ENCODE measurements at places on chromosomes 6 and 20.

GRCh38 chr6:141309295-141309694, 823.4 kb upstream of the GJE1 start:
- DNase-seq, result no peak

DNA sequence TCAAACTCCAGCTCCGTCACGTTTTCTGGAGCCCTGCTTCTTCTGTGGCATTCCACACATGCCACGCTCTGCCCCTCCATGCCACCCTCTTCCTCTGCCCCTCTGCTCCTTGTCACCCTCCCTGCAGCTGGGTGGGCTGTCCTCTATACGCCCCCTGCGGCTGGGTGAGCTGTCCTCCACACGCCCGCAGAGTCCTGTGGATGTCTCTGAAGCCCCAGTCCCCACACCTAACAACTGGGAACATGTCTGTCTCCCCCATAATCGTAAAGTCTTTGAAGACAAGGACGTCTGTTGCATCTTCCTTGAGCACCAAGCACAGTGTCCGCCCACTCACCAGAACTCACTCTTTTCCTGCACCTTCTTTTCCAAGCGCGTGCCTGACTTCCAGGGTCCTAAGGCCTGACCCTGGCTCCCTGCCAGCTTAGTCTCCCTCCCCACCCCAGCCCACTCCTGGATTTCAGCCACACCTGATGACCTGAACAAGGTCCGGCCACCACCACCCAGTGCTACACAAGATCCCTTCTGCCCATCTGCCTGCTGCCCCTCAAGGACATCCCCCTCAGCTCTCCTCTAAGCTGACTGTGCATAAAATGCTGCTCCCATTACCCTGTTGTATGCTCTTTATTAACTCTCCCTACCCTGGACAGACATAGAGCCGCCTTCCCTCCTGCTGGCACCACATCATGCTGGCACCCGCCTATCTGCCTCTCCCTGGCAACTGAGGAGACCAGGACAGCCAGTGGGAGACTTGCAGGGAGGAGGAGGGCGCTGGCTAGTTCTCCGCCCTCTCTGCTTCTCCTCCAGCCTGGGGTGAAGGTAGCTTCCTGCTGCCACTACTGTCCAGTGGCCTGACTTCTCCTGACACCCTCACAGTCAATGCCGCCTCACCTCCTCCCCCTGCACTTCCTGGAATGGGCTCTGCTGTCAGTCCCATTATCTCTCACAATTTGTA, 10.7 kb upstream of the PRR18 start:
- no peak for DNase-seq

- DNase-seq, result no peak
Observed at GRCh38 chr6:72675396-72675795, 53.5 kb downstream of the KCNQ5 start.

DNA sequence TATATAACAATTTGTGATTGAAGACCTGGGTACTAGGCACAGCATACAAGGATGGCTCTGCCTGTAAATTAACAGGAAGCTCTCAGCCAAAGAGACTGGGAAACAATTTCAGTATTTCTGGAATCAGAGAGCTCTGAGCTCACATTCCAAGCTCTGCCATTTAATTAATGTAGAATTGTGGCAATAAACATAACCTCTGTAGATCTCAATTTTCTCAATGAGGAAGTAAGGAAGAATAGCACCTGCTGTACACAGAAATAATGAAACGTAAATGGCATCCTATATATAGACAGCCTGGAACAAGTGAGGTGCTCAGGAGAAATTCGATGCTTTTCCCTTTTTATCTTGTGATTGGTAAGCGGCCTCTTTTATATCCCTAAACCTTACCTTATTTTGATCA, 538.5 kb upstream of the JAG1 start:
- DNase-seq, result no peak

GRCh38 chr6:106883808-106884262, 90.7 kb downstream of the CD24 start:
- DNase-seq, result no peak

DNA sequence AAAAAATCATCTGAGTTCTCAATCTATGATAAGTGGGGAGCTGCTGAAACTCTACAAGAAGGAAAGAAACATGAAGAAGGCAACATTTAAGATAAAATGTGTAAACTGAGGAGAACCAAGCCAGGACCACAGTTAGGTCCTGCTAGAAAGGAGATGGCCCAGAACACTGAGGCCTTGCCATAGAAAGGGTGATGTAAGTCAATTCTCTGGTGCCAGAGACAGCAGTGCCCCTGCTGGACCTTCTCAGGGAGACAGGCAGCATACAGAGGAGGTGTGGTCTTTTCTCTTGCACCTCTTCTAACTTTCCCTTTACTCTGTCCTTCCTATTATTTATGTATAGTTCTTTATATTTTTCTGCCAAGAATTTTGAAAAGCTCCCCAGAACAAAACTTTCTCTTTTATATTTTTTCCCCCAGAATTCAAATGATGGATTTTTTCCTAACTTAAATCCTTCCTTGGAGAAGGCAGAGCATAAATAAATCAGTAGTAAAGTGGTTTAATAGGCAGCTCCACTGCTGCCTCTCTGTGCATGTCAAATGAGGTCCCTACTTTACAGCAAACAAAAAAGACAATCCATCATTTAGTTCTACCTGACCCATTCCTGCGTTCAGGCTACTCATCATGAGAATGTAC, 9.0 kb downstream of the UQCC2 start:
- DNase-seq, result no peak

- DNase-seq, result no peak
Observed at GRCh38 chr6:109292983-109293586, 89.2 kb downstream of the CD164 start.

DNA sequence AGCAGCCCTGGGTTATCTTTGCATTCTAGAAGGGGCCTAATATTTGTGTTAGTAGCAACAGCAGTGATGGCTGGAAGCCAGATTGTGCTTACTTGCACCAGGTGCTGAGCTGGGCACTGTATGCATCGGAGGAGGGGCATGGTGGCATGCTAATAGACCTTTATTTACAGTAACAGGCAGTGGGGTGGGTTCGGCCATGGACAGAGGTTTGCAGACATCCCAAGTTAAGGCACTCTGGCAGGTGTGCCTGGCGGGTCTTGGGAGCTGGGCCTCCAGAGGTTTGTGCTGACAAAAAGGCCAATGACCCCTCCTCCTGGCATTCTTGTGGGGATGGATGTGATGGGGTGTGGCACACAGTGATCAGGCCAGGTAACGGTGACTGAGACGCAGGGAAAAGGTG, 39.0 kb upstream of the CD93 start:
- no peak for DNase-seq

DNA sequence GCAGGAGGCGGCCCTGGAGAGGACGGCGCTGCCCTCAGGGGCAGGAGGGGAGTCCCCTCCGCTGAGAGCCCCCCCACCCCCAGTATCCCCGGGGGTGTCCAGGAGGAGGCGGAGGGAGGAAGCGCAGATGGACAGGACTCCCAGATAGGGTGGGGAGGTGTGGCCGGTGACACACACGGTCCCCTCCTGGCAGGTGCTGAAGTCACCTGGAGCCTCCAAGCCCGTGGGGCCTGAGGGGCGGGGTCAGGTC, 1.4 kb downstream of the STMN3 start:
- DNase-seq, result no peak

DNA sequence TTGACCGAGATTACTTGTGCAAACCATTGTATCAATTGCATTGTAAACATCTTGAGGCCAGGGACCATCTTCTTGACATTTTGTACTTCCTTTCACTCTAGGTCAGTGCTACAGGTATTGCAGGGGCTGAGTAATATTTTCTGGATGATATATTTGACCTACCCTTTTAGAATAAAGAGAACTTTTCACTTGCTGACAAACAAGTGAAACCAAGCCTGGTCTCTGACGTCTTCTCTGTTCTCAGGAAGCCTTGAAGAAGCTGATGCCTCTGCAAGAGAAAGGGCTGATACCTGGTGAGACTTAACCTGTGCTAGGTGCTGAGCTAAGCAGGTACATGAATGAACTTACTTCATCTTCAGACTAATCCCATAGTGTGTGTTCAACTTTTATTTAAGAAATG, 60.5 kb upstream of the GGTLC1 start:
- no peak for DNase-seq

DNA sequence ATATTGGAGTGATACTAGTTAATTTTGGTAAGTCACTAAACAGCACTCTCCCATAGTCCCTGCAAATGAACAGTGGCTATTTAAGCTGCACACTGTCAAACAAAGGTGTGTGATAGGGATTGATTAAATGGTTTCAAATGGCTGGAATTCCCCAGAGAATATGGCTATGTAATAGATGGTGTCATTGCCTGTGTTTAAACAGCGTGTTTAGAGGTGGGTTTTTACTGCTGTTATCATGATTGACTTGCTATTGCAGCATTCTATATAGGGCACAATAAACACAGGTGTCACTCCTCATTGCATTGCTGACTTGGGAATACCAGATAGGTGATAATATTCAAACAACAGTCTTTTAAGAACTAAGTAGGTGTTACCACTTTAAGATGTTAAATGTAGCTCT, 171.7 kb upstream of the MAN1A1 start:
- no peak for DNase-seq
